NCI-H510A treated with DMSO at 0.1 percent for 48 hours (cell line): ENCODE measurements at places on chromosomes 6 and 20.

DNA sequence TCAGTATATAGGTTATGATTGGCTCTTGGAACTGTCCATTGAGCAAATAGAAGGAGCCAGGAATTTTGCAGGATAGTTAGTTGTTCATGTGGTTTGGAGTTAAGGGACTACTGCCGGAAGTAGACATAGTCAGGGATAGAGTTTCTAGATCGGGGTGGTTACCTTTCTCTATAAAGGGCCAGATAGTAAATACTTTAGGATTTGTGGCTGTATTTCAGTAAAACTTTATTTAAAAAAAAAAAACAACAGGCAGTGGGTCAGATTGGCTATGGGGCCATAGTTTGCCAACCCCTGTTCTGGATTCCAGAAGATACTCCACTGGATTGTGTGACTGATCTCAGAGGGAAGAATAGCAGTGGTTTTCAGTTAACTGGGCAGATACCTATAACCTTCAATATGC is 489.3 kb upstream of the SOX4 start:
- peak; percentile 81 for DNase-seq

DNA sequence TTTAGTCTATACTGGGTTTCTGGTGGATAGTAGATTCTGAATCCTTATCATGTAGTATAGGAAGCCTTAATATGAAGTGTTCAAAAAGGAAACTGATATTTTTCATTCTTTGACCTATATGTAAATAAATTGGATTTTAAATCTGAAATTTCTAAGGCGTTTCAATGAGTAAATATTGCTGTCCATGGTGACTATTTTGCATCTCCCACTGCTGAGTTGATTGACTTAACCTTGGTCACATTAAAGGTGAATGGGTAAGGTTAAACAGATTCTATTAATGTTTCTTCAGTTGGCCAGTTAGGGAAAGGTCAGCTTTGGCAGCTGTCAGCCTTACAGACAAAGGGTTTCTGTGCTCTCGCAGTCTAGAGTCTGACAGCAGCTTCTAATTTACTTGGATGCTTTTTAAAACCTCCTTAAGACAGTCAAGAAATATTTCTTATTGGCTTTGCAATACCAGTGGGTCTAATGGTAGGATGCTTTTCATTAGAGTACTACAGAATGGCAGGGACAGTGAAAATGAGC is 24.8 kb downstream of the PRIM2 start:
- no peak for DNase-seq

- DNase-seq = no peak
These were observed 2.2 kb downstream of the HMGA1 start for GRCh38 chr6:34238585-34239499.

DNA sequence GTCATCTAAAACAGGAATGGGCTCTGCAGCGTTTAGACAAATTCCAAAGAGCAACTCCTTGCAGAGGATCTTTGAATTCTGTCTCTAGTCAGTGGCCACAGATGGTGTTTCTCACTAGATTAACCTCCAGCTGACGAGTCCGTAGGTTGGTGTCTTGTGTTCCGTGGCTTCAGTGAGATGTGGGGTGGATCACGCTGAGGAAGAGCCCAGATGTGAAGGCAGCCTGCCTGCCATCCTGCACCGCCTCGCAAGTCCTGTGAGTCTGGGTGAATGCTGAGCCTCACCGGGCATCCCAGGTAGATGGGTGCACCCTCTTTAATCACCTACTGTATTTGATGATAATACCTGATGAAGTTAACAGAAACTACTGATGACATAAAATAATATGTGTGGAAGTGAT is 70.4 kb downstream of the THBS2 start:
- DNase-seq = no peak

DNA sequence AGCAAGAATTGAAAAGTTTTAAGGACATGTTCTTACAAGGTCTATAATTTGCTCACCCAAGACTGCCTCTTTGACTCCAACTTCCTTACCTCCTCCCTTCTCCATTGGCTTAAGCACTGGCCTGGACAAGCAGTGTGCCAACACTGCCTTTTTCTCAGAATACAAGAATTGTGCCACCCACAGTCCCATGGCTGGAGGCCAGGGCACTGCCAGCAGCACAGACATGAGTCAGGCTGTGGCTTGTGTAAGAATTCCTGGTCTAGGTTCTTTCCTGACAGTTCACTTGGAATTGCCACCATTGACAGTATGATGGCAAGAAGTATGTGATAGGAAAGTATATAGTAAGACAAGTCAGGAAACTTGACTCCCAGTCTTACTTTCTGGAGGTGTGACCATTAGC is 202.7 kb upstream of the MARCKS start:
- no peak for DNase-seq

DNA sequence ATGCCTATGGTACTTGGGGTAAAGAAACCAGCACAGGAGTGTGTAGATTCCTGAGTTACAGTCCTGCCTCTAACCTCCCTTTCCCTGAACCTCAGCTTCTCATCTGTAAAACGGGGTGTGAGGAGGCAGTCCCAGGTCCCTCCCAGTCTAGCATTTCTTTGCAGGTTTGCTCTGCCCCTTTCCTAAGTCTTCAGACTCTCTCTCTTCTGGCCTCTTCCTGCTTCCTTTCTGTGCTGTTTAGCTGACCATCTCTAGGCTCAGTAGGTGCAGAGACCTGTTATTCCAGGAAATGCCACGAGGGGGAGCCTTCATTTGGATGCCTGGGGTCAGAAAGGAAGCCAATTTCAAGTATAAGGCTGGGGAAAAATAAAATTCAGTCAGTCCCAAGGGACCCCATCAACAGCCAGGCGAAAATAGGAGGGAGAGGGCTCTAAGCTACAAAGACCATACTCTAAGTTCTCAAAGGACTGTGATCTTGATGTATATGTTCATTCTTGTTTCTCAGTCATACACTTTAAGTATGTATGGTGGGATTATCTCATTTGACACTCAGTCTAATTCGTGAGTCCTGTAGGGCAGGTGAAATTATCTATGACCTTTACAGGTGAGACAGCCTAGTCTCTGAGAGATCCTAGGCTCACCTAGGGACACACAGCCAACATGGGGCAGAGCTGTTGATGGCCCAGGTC is 89.1 kb downstream of the NCR2 start:
- DNase-seq = peak; percentile 96

DNA sequence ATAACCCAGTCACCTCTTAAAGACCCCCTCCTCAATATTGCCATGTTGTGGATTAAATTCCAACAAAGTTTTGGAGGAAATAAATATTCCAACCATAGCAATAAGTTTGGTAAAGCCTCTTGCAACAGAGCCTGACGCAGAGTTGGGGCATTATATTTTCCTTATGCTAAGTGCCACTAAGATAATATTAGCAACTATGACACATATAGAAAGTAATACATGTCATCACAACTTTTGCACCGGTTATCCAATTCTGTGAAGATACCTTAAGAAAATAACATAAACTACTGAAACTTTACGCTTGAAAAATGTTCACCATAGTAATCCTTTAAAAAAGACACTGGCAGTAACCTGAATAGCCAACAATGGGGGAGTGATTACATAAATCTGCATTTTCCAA is 52.2 kb upstream of the TRERF1 start:
- DNase-seq = no peak

DNA sequence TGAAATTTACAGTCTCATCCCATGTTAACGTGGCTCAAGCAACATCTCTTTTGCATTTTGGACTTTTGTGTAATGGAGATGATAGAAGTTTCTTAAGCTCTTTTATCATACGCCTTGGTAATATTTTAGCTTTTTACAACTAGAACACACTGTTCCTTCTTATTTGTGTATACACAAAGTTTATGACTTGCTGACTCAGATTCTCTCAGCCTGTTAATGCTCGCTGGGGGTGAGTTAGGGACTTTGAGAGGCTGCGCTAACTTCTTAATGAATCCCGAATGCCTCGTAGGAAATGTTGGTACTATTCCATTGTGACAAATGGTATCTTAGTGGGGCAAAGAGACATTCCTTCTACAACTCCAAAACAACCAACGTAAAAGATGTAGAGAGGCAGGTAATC is 509.7 kb downstream of the DOK5 start:
- DNase-seq = no peak

GRCh38 chr6:108074057-108074358 is 533 bp downstream of the OSTM1 start:
- no peak for DNase-seq
